Stomach (tissue), 19 donors: ENCODE measurements at places on chromosomes 1 and 21. TPM values are rescaled to one million over a fixed set of nuclear protein-coding genes. Genes with fewer than 3 reads are reported as not detected.

GRCh38 chr1:36402504-36402890 is 4.8 kb upstream of the LSM10 start:
- no peak for DNase-seq

DNA sequence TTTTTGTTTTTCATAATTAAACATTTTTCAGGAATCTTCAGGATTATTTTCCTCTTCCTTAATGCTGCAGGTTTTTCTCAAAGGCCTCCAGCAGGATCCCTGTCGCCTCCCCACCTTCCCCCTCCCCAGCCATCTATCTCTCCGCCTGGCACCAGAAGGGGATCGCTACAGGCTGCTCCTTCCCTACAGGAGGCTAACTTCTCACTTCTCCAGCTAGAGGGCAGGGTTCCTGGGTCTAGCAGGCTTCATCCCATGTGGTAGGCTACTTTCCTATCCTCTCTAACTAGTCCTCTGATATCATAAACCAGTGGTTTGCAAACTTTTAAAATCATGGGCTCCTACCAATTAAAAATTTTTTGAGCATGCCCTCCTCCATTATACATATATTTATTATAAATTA is 104.1 kb downstream of the KCNN3 start:
- DNase-seq, result peak; percentile 54

DNA sequence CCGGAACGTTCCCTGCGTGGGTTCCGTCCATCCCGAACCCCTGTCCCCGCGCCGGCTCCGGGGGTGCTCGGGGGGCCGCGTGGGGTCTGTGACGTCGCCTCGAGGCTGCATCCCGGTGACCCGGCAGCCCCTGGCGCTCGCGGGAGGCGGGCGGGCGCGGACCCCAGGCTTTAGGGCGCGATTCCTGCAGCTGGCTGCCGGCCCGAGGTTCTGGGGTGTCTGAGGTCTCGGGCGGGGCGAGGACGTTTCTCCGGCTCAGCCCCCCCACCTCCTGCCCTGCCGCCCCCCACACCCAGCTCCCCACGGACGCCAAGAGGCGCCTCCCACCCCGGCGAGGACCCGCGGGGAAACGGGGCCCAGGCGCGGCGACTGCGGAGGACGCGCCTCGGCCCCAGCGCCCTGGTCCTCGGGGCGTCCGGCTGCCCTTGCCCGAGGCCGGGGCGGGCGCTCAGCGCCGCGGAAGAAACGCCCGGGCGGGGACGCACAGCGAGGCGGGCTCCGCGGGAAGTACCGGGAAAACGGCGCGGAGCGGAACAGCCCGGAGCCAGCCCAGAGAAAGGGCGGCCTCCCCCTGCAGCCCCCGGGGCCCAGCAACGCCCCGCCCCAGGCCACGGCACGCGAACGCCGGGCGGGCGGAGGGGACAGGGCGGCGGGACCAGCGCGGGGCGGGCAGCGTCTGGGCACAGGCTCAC is 1.3 kb upstream of the PCBP3 start:
- no peak for DNase-seq

GRCh38 chr1:82059959-82060358 is 259.2 kb downstream of the ADGRL2 start:
- no peak for DNase-seq

HEYL gene
- total RNA-seq, result 0.45 TPM

AXDND1 gene
- 3.2 TPM for total RNA-seq
